ENCODE measurements at places on chromosomes 6 and 20.

GRCh38 chr6:157139054-157139708 is 184.1 kb downstream of the TMEM242 start:
- DNase-seq, result no peak

- no peak for DNase-seq
Measured at GRCh38 chr20:59977086-59977485, 18.9 kb downstream of the CDH26 start.

GRCh38 chr6:9761220-9761619 is 653.7 kb downstream of the TFAP2A start:
- DNase-seq, result no peak

GRCh38 chr6:34238585-34239499 is 2.2 kb downstream of the HMGA1 start:
- DNase-seq, result peak; percentile 49

GRCh38 chr20:44637522-44638372 is 13.8 kb downstream of the ADA start:
- no peak for DNase-seq

DNA sequence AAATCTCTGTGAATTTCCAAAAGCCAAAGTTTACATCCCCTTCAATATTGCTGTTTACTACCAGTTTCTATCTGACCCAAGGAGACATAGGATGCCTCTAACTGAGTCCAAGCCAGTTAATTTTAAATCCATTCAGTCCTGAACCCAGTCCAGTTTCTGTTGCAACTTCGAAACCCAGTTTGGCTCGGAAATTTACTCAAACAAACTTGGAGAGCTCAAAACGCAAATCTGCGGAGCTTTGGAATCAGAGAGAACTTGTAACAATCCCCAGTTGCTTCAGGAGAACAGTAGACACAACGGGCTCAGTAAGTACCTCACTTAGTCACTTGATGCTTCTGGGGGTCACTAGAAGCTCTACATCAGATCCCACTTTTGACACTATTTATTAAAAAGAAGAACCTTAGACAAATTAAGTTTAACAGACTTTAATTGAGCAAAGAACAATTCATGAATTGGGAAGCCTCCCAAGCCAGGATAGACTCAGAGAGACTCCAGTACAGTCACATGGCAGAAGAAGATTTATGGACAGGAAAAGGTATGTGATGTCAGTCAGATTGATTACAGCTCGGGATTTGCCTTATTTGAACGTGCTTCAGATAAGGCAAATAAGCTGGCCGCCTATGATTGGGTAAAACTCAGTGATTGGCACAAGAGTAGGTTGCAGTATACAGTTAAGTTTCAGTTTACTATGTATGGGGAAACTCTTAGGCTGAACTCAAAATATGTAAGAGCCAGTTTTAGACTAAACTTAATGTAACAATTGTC is 118.0 kb downstream of the RFPL4B start:
- no peak for DNase-seq

- DNase-seq, result no peak
Measured at GRCh38 chr6:89978749-89979145, 84.5 kb downstream of the GJA10 start.

DNA sequence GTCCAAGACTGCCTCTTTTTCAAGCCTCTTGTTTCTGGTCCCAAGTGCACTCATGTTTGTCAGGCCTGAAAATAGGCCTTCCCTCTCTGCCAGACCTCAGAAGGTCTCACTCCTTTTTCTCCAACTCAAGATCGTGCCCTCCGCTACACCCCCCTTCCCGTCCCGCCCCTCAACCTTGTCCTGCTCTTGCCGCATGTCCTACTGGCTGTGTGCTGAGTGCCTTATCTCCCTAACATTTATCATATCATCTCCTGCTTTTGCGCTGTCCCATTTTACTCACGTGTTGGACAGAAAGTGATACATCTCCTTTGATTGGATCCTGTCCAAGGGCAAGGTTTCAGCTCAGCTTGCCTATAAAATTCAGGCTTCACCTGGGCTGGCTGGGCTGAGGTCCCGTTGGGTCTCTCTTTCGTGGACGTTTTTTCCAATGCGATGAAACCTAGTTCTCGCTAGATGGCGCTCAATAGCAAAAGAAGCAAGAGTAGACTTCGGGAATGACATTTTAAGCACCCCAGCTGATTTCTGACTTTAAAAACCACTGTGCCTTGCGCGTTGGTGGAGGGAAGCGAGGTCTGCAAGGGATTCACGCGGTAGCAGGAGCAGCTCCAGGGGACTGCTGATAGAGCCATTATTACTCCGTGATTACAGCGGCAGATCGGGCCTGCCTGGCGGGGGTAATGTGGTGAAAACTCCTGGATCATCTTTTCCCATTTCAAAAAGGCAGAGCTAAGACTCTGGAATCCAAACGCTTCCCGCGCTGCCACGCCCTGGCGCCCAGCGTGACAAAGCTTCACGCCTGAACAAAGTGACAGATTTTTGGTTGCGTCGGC is 137.6 kb downstream of the IMPG1 start:
- DNase-seq, result peak; percentile 78

- no peak for DNase-seq
Measured at GRCh38 chr6:30747300-30747687, 2.9 kb upstream of the IER3 start.

DNA sequence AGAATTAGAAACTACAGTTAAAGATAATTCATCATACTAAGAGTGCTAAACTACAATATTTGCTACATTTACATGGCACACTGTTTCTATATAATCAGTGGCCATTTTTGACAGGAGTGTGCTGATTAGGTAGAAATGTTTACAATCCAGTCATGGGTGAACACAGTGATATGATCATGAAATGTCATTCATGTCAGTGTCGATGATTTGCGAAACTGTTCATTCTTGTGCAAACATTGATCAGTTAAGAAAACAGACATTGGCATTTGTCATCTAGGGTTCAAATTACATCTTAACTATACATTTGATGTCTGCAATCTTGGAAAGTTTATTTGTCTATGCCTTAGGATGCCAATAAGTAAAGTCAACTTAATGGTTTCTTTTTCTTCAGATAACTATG is 474.9 kb downstream of the DOK5 start:
- DNase-seq, result no peak

DNA sequence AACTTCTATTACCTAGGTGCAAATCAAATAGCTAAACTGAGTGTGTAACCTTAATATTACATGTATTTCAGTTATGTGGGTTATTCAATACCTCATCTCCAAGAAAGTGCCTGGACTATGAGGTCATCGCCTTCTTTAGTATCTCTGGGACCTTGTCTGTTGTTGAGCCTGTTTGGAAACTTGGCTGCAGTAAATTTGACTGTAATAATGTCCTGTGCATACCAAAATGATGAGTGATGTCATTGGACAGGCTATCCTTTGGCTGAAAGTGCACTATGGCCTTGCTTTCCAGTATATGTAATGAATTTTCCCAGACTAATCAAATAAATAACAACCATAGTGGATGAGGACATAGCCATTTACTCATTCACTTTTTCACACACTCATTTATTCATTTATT is 455.1 kb downstream of the ADGRB3 start:
- DNase-seq, result no peak

GRCh38 chr20:9506280-9506821 is 8.0 kb upstream of the LAMP5 start:
- no peak for DNase-seq

GRCh38 chr20:51966296-51966971 is 164.1 kb upstream of the SALL4 start:
- DNase-seq, result peak; percentile 2

- DNase-seq, result no peak
Measured at GRCh38 chr6:167564416-167565250, 239.7 kb downstream of the TTLL2 start.

GRCh38 chr6:20954315-20954714 is 420.1 kb downstream of the CDKAL1 start:
- no peak for DNase-seq

DNA sequence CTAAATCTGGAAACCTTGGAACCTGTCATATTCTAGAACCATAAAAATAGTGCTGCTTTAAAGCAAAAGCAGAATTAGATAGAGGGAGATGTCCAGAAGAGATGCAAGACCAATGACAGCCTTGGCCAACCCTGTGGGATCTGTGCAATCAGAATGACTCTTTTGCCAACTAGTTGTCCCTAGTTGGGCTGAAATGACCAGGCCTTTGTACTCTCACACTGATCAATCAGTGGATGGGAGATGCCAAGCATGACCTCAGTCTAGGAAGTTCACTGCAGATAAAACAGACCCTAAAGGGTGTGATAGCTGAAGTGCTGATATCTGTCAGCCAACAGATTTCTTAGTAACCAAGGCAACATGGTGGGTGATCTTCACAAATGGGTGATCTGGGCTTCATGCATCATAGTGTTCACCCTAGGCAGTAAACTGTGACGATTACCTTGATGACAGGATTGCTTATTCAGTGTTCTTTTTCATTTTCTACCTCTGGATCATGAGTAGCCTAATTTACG is 52.1 kb downstream of the BCKDHB start:
- no peak for DNase-seq

DNA sequence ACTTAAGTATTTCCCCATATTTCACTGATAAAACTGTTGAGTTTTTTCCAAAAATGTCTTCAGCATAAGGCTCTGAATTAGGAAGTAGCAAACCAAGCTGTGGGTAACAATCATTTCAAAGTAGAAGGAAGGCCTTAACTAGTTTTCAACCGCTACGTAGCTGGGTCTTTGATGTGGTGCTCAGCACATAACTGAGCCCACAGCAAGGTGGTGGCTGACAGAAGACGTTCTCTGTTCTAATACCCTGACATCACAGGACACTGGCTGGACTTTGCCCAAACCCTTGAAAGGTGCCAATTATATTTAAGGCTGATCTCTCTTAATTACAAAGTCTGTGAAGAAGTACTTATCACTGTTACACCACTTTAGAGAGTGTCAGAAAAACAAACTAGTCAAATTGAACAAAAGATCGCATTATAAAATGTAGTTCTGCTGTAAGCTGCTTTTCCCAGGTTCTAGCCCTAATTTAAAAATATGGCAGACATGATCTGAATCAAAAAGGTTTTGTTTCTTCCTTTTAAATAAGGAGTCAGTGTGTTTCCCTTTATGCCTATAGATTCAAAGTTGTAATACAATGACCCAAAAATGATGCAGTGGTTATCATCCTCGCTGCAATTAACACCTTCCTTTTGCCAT is 26.7 kb downstream of the MAN1A1 start:
- no peak for DNase-seq

GRCh38 chr6:30264743-30265142 is 51.5 kb upstream of the TRIM26 start:
- no peak for DNase-seq

DNA sequence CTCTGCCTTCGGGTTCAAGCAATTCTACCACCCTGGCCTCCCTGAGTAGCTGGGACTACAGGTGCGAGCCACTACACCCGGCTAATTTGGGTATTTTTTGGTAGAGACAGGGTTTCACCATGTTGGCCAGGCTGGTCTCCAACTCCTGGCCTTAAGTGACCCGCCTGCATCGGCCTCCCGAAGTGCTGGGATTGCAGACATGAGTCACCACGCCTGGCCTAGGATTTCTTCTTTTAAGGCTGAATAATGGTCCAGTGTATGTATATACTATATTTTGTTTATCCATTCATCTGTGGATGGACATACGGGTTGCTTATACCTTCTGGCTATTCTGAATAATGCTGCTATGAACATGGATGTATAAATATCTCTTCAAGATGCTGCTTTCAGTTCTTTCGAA is 17.1 kb downstream of the RIOK1 start:
- DNase-seq, result no peak

GRCh38 chr6:169108753-169109152 is 144.9 kb downstream of the THBS2 start:
- no peak for DNase-seq

GRCh38 chr6:40894962-40895799 is 143.8 kb downstream of the UNC5CL start:
- no peak for DNase-seq

GRCh38 chr6:163646133-163646532 is 231.6 kb downstream of the QKI start:
- DNase-seq, result no peak

- no peak for DNase-seq
Measured at GRCh38 chr6:29762781-29763214, 39.6 kb downstream of the HLA-F start.

DNA sequence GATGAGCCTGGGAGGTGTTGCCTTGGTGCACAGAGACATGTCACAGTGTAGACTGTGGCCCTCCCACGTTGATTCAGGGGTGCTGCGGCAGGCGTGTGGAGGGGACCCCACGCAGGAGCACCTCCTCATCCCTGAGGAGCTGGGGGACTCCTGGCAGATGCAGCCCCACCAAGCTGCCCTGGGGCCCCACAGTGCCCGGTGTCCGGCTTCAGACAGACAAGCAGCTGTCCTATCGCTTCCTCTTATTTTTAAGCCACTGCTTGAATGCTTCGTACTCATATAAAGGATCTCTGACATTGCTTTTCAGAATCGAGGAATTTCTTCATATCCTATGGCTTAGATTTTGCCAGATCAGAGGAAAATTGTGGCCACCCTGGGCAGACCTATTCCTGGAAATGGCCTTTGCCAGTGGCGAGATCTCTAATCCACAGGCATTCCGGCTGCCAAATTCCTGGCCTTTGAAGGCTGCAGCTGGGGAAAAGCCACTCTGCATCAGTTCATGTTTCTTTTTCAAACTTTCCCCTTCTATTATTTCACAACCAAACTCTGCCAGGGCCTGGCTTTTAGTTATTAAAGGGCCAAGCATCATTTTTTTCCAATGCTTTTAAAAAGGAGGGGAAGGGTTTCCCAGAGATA is 337.0 kb downstream of the THBS2 start:
- no peak for DNase-seq

DNA sequence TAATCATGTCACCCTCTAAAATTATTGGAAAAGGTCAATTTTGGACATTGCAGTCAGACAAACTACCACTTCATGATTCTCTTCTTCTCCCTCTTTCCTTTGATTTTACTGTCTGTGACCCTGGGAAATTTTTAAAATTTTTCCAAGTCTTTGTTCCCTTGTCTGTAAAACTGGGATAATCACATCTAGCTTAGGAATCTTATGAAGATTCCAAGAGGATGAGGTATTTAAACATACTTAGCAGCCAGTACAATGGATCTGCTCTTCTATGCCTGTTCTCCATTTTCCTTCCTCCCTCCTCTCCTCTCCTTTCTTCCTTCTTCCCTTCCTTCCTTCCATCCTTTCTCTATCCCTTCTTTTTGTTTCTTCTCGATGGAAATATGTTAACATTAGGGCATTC is 651.6 kb upstream of the MARCKS start:
- DNase-seq, result no peak

DNA sequence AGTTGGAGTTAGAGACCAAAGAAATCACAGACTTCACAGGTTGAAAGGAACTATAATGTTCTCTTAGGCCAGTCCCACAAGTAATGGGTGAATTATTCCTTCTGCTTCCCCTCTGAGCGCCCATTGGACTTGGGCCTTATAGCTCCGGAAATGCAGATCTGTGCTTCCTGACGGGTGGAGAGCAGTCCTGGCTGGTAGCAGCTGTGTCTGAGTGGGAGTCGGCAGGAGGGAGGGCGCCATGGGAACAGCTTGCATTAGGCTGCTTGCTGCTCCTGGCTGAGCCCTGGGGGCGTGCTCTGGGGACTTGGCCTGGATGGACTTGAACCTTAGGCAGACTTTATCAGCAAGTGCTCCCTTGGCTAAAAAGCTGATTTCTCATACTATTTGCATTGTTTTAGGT is 18.4 kb upstream of the NUP153 start:
- peak; percentile 89 for DNase-seq

- no peak for DNase-seq
Measured at GRCh38 chr6:38987503-38987902, 61.1 kb upstream of the GLP1R start.

- no peak for DNase-seq
Measured at GRCh38 chr6:170439366-170440361, 113.4 kb downstream of the PSMB1 start.

GRCh38 chr20:2123720-2124119 is 22.1 kb downstream of the STK35 start:
- DNase-seq, result no peak

Data from NCI-H524 (cell line).